ENCODE measurements at places on chromosomes 7 and 10.
A peak's percentile ranks its signal among the peaks of the same experiment; 100 is the strongest.

DNA sequence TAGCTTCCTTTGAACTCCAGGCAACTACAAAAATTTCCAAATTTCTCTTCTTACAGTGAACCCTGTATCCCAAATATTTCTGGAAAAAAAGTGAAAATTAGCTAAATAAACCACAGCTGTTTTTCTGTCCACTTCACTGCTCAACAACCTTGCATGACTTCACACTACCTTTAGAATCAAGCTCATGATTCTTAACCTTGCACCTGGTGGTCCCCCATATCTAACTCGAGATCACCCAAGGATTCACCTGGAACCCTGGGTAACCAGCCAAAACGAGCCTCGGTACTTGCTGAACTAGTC, 47.5 kb downstream of the PDLIM1 start:
- DNase-seq, result no peak

- peak; percentile 96 for DNase-seq
Measured at GRCh38 chr7:99267481-99267840, 5.2 kb upstream of the MYH16 start.

DNA sequence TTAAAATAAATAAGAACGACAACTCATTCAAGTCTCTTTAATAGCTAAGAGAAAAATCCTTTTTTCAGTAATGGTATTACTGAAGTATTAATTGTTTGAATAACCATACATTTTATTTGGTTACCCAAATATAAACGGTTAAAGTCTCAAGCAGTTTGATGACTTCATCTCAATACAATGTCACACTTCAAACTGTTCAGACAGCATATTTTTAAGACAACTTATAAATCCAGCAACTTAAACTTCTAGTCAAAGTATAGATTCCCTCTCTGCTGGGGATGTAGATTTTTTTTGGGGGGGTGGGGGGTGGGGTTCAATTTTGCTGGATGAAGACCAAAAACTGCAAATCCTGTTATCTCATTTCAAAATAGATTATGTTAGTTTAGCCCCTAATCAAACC, 42.0 kb downstream of the GNA12 start:
- DNase-seq, result peak; percentile 41

- no peak for DNase-seq
Measured at GRCh38 chr10:7300384-7300971, 110.4 kb downstream of the SFMBT2 start.

DNA sequence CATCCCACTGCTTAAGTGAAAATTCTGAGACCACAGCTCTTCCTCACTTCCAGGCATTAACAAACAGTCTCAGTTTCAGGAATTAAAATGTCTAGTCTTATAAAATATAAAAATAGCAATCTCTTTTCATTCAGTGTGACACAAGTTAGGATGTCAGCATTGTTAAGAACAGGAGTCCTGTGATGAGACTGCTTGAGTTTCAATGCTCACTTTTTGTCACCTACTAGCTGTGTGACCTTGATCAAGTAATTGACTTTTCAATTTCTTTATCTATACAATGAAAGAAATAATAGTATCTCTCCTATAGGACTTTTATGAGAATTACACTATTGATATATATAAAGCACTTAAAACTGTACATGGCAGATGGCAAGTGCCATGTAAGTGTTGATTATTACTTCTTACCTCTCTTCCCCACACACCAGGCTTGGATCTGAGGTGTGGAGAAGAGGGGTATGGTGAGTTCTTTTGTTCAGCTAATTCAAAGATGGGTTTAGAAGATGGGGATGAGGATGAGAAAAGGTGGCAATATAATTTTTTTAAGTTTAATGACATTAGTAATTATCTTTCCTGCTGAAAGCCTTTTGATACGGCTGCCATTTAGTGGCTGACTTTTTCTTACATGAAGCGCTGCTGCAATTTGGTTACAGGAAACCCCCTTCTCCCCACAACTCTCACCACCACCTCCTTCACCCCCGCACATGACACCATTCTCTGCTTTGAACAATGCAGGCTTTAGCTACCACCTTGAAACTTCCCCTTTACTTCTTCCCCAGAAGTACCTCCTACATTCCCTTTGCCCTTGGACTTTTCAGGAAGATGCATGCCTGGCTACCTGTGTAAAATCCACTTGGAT, 20.8 kb upstream of the HYAL4 start:
- no peak for DNase-seq

DNA sequence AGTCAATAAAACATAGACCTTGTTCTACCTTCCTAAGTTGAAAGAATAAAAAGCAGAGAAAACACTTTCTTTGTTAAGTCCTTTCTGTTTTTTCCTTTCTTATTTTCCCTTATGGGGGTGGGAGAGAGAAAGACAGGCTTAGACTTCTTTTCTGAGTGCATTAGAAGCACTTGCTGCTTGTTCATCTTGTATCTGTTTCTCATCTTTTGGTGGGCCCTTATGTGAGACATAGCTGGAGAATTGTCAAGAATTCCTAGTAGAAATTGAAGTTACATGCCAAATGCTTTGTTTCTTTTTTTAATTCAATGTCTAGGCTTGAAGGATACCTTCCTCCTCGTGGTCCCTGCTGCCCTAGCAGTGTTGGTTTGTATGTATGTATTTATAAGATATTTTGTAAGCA, 6.7 kb downstream of the EIF4EBP2 start:
- no peak for DNase-seq

DNA sequence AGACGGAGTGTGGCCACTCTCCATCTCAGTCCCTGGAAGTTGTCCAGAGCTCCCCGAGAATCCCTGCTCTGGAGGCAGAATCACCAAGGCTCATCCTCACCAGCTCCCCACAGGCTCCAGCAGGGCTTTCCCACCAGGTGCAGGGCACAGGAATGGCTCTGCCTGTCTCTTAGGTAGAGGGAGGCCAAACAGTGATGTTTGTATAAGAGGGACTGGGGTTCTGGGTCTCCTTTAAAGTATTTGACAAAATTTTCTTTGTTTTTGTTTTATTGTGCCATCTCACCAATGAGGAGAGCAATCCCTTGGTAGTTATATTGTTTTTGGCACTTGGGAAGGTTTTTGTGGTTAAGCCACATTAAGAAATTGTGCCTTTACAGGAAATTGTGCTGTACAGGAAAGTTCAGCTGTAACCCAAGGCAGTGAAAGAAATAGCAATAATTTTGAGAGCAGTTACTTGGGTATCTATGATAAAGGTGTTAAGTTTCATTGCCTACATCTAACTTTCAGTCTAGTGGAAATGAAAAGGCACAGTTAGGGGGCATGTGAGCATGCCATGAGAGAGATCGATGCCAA, 219.3 kb upstream of the PRSS58 start:
- DNase-seq, result no peak

DNA sequence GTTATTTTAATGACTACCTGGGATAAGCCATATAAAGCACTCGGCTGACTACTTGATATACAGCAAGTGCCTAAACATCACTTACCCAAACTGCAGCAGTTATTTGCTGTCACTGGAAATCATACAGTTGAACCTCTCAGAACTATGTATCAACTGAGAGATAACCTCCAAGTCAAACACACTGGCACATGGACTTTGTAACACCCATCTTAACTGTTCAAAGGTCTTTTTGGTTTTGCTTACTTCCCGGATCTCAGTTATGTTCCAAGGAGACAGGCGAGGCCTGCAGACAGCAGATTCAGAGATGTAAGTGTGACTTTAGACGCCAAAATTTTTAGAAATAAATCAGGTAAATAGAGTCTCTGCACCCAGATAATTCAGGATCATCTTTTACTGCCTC, 34.6 kb upstream of the DAGLB start:
- DNase-seq, result no peak

DNA sequence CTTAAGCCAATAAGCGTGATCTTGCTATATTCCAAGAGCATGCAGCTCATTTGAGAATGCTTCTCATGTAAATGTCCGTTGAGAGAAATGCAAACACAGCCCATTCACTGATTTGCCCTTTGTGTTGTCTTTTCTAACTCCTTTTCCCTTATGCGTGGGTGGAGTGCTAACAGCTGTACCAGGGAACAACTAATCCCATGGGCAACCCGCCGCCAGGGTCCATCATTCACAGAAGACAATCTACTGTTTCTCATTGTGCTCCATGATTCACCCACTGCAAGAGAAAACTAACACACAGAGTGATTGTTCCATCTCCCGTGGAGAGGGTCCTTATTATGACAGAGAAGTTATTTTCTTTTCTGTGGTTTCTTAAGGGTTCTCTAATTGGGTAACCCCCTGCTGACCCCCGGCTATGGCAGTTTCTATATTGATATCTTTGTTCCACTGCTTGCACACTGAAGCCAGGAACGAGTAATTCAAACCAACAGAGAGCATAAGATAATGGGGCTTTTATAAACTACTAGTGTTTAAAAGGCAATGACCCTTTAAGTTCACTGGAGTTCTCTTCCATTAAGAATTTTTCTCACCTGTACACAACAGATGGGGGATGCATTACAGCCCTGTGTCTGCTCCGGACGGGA, 298.7 kb downstream of the BAMBI start:
- DNase-seq, result no peak

- DNase-seq, result no peak
Measured at GRCh38 chr10:121155742-121156474, 304.7 kb downstream of the WDR11 start.

- no peak for DNase-seq
Measured at GRCh38 chr10:112722758-112723157, 227.3 kb upstream of the TCF7L2 start.

DNA sequence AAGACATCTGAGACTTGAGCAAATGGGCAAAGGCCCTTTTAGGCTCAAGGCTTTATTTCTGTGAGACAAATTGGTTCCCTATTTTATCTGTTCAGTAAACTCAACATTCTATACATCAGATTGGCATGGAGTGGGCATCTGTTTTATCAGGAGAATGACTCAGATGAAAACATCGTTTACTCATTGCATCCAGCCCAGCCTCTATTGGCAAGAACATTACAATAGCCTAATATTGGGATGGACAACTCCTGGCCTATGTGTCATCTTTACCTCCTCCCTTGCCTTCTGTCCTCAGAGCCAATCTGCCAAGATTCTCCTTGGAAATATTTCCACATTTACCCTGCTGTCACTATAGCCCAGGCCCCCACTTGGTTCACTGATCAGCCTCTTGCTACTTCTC, 5.5 kb upstream of the BLNK start:
- DNase-seq, result peak; percentile 79

GRCh38 chr7:112293416-112293815, 86.9 kb downstream of the ZNF277 start:
- no peak for DNase-seq

DNA sequence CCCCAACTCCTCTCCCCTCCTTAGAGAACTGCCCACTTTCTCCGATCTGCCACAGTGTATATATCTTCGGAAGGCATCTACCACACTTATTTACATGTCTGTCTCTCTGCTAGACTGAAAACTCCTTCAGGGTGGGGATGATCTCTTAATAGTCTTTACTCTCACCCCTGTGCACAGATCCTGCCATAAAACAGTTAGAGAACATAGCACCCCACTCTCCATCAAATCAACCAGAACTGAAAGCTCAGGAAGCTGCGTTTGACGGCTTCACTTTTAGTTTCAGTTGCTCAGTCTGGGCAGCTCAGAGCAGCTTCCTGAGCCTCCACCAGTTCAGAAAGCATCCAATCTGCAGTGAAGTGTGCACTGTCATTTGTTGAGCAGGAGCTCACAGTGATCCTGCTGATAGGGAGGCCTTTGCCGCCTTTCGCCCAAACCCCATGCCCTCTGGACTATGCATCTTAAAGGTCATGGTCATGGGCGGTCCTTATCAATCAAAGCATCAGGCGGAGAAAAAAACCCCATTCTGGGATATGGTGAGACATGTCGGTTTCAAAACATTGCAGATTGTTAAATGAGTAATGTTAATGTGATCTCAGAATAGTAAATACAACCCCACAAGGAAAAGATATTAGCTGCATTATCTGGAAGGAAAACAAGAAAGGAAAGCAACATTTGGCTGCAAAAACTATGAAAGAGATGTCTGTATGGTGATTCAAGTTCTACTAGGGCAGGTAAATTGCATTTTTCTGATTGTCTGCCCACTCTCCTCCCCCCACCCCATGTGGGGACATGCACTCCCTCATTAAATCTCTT, 167.1 kb upstream of the ADO start:
- peak; percentile 66 for DNase-seq

GRCh38 chr10:79396520-79396919, 48.9 kb downstream of the ZCCHC24 start:
- DNase-seq, result no peak

DNA sequence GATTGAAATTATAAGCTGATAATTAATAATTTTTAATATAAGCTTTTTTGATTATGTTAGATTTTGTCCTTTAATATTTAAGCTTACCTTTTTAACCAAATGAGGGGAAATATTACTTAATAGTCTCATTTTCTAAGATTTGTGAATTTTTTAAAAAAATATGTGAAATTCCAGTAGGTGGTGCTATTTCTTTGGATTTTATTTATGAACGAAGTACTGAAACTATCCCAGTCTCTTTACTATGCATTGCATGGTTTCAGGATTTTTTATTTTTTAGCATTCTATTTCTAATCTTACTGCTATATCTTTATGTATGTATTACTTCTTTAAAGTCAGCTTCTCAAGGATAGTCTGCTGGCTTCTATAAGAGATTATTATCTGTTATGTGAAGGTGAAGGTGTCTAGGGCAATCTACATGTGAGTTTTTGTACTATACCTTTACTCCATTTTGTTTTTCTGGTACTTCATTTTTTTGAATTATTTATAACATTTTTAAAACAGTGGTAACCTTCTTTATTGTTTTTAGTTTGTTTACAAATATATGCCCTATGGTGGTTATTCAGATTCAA, 78.3 kb downstream of the ATRNL1 start:
- peak; percentile 7 for DNase-seq

DNA sequence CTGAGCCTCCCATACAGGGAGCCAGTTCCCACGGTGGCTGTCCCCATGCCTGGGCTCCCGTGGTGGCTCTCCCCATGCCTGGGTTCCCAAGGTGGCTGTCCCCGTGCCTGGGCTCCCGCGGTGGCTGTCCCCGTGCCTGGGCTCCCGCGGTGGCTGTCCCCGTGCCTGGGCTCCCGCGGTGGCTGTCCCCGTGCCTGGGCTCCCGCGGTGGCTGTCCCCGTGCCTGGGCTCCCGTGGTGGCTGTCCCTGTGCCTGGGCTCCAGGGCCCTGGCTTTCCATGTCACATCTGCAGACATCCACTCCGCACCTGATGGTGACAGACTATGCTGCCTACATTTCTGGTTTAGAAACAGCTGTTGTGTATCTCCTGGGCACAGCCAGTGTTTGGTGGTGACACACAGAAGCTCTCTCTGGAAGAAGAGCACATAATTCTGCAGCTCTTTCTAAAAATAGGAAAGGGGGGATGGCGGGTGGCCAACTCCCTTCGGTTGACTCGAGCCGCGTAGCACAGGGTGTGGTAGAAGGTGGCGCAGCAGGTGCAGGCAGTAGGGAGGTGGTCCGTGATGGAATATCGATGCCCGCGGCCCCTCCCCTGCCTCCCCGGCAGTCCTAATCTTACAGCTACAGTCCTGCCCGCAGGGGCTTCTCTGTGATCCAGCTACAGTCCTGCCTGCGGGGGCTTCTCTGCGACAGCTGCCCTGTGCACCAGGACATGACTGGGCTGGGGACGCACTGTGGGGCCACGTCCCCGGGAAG, 251.2 kb downstream of the DNAJB6 start:
- no peak for DNase-seq

GRCh38 chr7:13336227-13336626, 648.8 kb downstream of the ARL4A start:
- peak; percentile 67 for DNase-seq

GRCh38 chr10:95600158-95600557, 39.0 kb upstream of the SORBS1 start:
- DNase-seq, result no peak

Measured in epithelial cell of esophagus (primary cell).